Subcutaneous adipose tissue (tissue), 4 donors: ENCODE measurements at places on chromosomes 2 and 18. TPM values are rescaled to one million over a fixed set of nuclear protein-coding genes. Genes with fewer than 3 reads are reported as not detected.

Gene FSIP2
- 0.88 TPM for total RNA-seq

Gene AQP4
- total RNA-seq: not detected

Gene MRPL33
- total RNA-seq: 79.3 TPM

Gene RNF149
- total RNA-seq: 75.2 TPM

Gene MEIS1
- total RNA-seq: 12.2 TPM

Gene CPO
- not detected for total RNA-seq

Gene ARL4C
- 24.6 TPM for total RNA-seq

Gene TBC1D8
- 119 TPM for total RNA-seq

Gene PLGLB2
- total RNA-seq: 3.6 TPM

Gene IL1R2
- total RNA-seq: 8.4 TPM

Gene MC5R
- total RNA-seq: not detected

Gene RUFY4
- total RNA-seq: not detected

Gene CDH19
- total RNA-seq: 2.8 TPM

Gene FBXO15
- total RNA-seq: not detected

Gene EMILIN1
- total RNA-seq: 21.0 TPM

Gene UGT1A7
- 0.88 TPM for total RNA-seq

Gene TXNDC2
- 0.33 TPM for total RNA-seq

Gene GNLY
- 5.3 TPM for total RNA-seq

Gene HOXD10
- 0.66 TPM for total RNA-seq

Gene PROKR1
- total RNA-seq: under 0.01 TPM

Gene CCDC102B
- 12.9 TPM for total RNA-seq

Gene MCM6
- total RNA-seq: 22.0 TPM

Gene PLB1
- total RNA-seq: 6.2 TPM

Gene BUB1
- 0.16 TPM for total RNA-seq

Gene MAP3K20
- 43.0 TPM for total RNA-seq

Gene AKAIN1
- not detected for total RNA-seq

Gene CNRIP1
- 36.2 TPM for total RNA-seq

Gene ARHGAP25
- 7.3 TPM for total RNA-seq

Gene RAX
- not detected for total RNA-seq
